Activated CD8-positive, alpha-beta memory T cell treated with anti-CD3 and anti-CD28 coated beads, Interleukin-2, amount 50 U/mL, for 48 hours (primary cell): ENCODE measurements at places on chromosomes 3 and 15.

DNA sequence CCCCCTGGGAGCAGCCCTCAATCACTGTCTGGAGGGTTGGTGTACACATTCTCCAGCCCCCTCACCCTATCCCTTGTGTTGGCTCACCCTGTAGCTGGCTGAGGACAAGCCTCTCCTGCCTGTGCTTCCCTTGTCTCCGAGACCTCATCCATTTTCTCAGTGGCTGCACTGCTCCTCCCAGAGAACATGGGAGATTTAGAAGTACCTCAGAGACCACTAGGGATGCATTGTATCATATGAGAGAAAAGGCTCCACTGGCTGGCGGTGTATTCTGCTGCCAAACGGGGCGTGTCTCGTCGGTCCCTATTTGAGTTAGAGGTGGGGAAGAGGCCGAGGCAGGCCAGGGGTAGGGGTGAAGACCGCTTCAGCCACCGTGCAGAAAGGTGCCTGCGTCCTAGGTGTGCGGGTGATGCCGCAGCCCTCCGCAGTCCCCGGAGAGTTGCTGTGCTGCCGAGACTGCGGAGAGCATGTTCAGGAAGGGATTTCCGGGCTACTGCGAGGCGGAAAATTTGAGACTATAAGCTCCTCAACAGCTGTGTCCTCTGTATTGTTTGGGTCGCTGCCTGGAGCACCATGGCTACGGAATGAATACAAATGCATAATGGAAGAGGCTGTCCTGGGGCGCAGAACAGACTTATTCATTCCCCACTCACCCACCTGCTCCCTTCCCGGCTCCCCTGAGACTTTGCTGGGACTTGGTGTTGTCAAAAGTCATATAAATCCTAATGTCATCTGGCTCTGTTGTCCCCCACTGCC is 43.8 kb downstream of the SPSB4 start:
- no peak for DNase-seq

DNA sequence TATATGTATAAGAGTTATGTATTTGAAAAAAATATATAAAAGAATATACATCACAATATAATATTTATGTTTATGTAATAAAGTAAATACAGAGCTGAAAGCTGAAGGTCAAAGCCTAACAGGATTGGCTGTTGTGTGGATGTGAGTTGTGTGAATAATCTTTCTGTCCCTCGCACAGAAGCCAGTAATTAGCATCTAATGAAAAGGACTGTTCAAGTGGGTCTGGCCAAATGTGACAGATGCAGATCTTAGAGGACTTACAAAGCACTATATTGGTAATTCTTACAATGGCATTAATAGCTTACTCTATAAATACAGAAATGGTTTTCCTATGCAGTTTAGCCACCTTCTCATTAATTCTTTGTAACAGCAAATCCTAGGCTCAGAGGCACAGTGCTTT is 2.4 kb downstream of the MKRN3 start:
- no peak for DNase-seq

DNA sequence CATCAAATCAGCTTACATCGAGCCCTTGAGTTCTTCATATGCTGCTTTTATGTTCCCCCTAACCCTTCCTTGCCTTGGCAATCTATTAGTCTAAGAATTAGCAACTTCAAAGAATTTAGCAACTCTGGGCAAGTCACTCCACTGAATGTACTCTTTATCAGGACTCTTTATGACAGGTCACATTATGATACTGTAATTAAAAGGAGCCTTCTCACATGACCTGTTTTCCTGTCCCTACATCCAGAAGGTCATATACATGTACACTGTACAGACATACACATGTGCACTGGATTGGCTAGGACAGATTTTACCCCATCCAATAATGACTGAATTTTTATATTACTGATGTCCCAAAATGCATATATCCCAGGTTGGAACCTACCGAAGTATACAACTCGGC is 463.1 kb downstream of the SHQ1 start:
- DNase-seq, result no peak

DNA sequence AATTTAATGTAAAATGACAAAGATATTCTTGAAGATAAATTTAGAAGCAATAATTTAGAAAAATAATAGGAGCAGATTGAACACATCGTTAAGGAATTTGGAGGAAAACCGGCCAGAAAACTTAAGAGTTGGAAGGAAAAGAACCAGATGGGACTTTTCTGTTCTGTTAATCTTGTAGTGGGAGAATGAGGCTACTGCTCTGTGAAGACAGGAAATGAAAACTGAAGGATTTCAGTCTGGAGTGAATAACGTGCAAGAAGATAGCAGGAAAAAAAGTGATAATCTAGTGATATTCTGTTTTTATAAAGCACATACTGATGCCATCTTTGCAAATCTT is 74.2 kb downstream of the DPPA2 start:
- DNase-seq, result no peak

DNA sequence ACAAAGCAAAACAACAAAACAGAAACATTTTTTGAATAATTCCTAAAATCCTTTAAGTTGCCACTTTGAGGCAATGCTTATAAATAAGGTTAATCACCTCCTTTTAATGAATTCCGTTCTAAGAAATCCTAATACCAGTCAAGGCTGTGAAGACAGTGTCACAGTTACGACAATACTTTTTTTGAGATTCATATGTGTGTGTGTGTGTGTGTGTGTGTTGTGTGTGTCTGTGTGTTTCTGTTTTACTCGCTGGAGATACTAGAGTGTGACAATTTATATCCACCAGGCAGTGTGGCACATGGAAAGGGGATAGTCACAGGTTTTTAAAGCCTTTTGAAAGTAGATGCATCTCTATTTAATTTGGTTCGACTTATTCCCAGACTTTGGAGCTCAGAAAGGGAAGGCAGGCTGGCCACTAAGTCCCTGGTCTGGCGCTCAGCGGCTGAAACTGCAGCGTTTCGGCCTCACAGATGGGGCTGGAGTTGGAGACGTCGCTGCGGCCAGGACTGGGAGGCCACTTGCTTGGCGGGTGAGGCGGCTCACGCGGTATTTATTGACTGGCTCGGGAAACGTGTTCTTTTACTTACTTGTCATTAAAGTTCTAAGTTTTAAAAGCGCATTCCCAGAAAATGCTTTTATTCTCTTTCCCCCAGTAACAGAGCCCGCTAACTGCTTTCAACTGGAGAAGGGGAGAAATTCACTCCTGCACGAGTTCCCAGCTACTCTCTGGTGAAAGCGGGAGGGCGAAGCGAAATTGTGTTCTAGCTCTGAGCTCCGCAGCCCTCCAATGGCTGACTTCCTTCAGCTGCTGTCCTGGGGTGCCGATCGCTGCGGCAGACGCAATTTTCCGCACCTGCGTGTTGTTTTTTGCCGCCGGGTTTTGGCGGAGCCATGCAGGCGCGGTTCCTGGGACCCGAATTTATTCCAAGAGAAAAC is 13.7 kb downstream of the ZIC1 start:
- no peak for DNase-seq

DNA sequence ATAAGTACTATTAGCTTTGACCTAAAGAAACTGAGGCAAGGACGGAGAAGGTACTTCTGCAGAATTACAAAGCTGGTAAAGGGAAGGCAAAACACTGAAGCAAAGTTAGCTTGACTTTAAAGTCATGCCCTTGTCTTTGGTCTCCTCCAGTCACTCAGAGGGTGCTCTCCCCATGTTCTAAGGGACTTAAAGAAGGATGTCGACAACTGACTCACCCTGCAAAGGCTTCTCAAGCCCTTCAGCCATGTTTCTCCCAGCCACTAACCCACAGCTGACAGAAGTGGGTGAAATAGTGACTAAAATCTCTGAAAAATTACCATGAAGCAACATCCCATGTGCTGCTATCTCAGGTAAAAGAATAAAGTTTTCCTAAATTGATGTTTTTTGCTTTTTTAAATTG is 46.4 kb downstream of the SUCLG2 start:
- DNase-seq, result no peak

GRCh38 chr3:10933805-10934481 is 58.6 kb upstream of the SLC6A1 start:
- DNase-seq, result no peak

DNA sequence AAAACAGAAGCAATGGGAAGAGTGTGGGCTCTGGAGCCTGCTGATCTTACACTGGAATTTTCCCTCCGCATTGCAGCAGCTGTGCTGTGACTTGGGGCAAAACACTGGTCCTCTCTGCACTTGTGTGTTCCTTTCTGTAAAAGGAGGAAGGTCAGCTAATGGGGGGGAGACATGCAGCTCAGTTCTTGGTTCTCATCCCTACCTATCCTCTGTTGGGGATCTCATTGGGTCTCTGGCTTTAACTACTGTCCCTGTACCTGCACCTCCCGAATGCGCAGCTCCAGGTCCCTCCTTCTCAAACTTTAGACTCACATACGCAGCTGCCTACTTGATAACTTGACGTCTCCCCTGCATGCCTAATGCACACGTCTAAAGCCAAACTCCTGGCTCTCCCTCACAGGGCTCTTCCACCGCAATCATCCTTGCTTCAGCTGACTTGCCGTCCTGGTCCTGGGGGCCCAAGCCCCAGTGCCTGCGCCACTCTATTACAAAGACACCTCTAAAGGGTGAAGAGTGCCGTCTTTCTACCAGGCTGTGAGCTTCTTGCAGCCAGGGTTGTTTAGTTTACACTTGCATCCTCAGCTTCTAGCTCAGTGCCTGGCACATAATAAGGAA is 5.9 kb upstream of the TMEM44 start:
- DNase-seq, result peak; percentile 38

GRCh38 chr3:414063-414462 is 217.5 kb downstream of the CHL1 start:
- DNase-seq, result no peak

GRCh38 chr3:42501681-42502428 is 588 bp upstream of the VIPR1 start:
- peak; percentile 82 for DNase-seq

- DNase-seq, result no peak
These were observed 224.8 kb upstream of the HES1 start for GRCh38 chr3:193910886-193911738.

- no peak for DNase-seq
These were observed 28.1 kb upstream of the ELP6 start for GRCh38 chr3:47541583-47542108.

DNA sequence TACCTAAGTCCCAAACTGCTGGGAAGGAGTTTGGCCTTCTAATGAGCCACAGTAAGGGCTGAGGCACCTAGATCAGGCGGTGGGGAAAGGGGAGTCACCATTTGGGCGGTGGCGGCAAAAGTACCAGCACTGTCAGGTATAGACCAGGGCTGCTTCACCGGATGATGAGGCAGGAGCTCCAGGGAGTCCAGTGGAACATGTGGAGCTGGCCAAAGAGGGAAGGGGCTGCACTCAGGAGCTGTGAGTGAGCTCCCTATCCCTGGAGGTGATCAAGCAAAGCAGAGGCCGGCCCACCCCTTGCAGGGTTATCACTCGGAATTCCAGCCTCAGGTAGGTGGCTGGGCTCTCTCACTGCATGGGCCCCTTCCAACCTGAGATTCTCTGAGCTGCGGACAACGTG is 108.4 kb downstream of the SEC22A start:
- no peak for DNase-seq

DNA sequence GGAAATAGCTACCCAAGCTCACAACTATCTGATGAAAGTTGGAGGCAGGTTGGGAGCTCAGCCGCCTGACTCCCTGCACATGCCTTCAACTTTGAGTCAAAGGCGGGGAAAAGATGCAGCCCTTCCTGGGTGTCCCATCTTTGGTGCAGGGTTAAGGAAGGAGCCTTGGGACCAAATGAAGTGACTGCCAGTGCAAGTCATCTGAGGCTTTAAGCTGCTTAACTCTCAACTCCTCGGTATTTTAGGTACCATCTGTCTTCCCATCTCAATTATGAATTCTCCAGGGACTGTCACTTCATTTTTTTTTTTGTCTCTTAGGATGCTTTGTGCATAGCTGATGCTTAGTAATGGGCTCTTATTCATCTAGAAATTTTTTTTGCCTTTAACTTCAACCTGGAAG is 408.8 kb upstream of the C2CD4B start:
- no peak for DNase-seq

GRCh38 chr15:28086175-28086703 is 12.9 kb downstream of the OCA2 start:
- DNase-seq, result peak; percentile 73

DNA sequence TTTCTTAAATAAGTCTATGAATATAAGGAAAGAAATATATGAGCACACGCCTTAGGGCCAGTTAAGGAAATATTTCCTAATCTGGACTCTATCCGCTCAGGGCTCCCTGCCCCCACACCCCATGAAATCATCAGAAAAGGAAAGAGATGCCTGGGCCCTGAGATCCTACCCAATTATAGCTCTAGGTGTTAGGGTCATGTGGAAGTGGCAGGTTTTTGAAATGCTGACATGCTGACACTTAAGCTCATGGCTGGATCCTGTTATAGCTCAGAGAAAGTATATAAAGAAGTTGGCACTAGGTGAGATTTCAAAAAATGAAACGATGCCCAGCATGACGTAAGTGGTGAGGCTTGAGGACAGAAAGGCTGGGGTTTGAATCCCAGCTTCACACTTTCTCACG is 43.5 kb upstream of the AKAP13 start:
- no peak for DNase-seq

DNA sequence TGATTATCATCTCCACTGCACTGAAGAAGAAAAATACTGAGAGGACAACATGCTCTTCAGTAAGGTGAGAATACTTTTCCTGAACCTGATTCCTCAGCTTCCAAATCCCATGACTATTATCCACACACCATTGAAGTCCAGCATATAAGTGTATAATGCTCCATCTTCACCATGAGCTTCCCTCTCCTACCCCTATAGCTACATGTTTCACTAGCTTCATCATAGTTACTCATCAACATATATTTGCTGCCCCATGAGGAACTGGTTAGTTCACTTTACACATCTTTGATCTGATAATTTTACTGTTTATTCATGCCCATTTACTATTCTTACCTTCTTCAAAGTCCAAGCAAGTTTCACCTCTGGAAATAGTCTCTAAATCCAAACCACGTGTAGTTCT is 908.5 kb upstream of the SEMA6D start:
- no peak for DNase-seq

DNA sequence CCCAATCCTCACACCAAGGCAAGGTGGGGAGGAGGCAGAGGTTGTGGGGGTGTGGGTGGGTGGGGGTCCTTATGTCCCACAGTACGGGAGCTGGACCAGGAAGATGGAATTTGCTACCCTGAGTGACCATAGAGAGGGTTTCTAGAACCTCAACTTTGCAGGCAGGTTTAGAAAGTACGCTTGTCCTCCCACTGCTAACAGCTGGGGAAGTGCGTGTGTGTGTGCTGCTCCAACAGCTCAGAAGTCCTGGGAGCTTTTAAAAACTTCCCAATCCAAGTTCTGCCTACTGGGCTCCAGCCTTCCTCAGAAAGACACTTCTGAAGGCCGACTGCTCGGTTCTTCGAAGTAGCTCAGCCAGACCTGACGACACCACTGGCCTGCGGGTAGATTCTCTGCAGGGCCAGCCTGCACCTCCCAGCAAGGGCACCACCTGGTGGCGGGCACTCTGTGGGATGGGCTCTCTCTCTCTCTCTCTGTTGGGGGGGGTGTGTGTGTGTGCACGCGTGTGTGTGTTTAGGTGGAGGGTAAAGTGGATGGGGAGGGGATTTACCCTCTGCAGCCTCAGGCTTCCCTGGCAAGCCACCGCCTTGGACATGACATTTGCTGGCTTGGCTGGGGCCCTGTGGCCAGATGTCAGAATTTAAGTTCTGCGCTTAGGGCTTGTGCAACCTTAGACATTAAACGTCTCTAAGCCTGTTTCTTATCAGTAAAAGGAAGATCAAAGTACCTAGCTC is 15.6 kb downstream of the TMEM158 start:
- peak; percentile 88 for DNase-seq

- no peak for DNase-seq
These were observed 10.8 kb upstream of the TSEN2 start for GRCh38 chr3:12473511-12473910.
